Dermis blood vessel endothelial cell (primary cell): ENCODE measurements at places on chromosomes 11 and 22. TPM values are rescaled to one million over a fixed set of nuclear protein-coding genes. Genes with fewer than 3 reads are reported as not detected.

SCGB1D2 gene
- not detected in 2 replicates for total RNA-seq

LIF gene
- total RNA-seq: 1.1 and 1.7 TPM in 2 replicates

KLHL35 gene
- total RNA-seq: 0.85 and 1.5 TPM in 2 replicates

UBQLNL gene
- 0.05 TPM in 1 of 2 replicates, not detected in the other for total RNA-seq

ZNF74 gene
- total RNA-seq: 19.7 and 21.3 TPM in 2 replicates

HEPN1 gene
- not detected in 2 replicates for total RNA-seq

MS4A6E gene
- total RNA-seq: not detected in 2 replicates

SMIM35 gene
- total RNA-seq: not detected in 2 replicates

NF2 gene
- 66.4 and 103 TPM in 2 replicates for total RNA-seq

SHISA8 gene
- not detected in 2 replicates for total RNA-seq

DEPDC7 gene
- 0.17 and 0.37 TPM in 2 replicates for total RNA-seq
